ENCODE measurements at places on chromosomes 7 and 10. TPM values are rescaled to one million over a fixed set of nuclear protein-coding genes. Genes with fewer than 3 reads are reported as not detected.

GRCh38 chr7:149680331-149681025 is 92.9 kb downstream of the ZNF467 start:
- DNase-seq = no peak

DNA sequence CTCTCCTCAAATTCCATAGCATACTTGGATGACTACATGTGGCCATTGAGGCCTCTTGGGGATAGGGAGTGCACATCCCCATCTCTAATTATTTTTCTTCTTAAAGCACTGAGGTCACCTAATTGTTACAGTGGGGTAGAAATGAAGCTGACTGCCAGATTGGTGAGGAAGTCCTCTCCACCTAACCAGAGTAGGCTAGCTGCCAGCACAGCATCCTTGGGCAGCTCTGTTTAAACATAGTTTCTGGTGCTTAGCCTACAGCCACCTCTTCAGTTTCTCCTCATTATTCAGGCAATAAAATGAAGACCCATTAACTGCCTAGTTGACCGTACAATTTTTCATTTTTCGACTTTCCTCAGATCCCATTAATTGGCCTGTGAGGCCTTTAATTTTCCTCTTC is 104.6 kb downstream of the MLLT10 start:
- DNase-seq = no peak

Gene MDFIC
- total RNA-seq = 11.4 TPM

Gene EEPD1
- 7.8 TPM for total RNA-seq

DNA sequence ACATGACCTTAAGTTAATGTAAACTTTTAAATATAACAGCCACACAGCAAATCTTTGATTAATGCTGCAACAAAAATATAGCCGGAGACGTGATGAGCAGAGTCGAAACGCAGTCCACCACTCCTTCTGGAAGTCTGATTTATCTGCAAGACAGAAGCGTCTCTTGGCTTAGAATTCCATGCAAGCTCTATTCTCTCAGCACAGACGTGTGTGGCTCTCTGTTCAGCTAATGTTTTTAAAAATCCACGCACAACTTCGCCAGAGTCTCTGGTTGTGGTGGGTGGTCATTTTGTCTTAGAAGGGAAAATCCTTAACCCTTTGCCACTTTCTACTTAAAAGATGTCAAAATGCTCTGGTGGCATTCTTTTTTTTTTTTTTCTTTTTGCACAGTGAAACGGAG is 438.0 kb upstream of the MGMT start:
- no peak for DNase-seq

GRCh38 chr10:126199221-126199998 is 188.9 kb downstream of the ADAM12 start:
- DNase-seq = no peak

Gene RGS10
- 13.1 TPM for total RNA-seq

DNA sequence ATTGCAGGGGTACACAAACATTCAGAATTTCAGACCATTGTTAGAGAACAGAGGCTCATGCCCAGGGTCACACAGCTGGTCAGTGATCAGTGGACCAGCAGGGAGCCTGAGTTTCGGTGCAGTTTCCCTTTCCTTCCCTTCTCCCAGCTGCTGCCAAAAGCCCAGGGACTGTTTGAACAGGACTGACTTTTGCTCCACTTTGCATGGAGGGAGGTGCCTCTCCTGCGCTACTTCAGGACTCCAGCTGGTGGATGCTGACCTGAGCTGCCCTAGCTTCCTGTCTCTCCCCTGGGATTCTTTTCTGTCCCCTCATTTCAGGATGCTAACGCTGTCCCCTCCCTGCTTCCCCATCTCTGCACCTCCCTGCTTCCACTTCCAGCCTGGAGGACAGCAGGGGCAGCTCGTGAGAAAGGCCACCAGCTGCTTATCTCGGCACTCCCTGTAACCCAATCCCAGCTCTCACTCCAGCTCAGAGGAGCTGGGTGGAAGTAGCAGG is 14.5 kb downstream of the SH2D4B start:
- peak; percentile 50 for DNase-seq

GRCh38 chr10:29317423-29318021 is 28.7 kb downstream of the LYZL1 start:
- no peak for DNase-seq

DNA sequence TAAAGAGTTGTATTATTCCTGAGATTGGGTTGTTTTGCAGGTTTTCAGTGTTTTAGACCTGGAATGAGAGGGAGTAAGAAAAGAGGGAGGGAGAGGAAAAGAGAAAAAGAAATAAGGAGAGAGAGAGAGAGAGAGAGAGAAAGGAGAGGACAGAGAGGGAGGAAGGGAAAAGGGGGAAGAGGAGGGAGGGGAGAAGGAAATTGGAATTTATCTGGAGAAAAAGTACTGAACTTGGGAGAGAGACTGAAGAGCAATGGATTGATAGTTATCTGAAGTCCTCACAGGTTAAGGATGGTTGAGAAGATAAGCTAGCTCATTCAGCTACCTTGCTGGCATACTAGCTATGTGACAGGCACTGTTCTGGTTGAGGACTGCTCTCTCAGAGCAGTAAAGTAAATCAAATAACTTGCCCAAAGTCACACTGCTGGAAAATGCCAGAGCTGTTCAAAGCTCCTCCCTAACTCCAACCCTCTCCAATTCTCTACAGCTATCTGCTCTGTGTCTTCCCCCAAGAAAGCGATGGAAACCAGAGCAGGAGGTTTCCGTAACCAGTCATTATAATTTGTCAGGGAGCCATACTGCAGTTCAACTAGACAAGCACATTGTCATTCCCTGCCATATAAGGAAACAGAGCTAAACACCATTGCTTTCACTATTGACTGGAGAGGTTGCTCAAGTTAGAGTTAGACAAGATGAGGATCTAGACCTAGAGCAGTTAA is 10.7 kb downstream of the CALD1 start:
- no peak for DNase-seq

DNA sequence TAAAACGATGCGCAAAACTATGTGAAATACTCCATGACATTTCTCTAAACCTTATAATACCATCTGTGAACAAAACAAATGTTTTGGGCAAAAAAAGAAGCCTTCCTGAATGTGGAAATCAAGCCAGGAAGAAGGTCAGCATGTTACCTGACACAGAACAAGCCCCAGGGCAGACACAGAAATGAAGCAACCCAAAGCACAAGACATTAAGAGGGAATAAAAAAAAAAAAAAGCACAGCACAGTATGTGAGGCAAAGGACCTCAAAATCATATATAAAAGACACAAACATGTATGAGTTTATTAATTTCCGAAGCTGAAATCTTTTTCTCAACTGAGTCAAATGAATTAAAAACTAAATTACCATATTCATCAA is 161.8 kb downstream of the SKIDA1 start:
- DNase-seq = no peak

DNA sequence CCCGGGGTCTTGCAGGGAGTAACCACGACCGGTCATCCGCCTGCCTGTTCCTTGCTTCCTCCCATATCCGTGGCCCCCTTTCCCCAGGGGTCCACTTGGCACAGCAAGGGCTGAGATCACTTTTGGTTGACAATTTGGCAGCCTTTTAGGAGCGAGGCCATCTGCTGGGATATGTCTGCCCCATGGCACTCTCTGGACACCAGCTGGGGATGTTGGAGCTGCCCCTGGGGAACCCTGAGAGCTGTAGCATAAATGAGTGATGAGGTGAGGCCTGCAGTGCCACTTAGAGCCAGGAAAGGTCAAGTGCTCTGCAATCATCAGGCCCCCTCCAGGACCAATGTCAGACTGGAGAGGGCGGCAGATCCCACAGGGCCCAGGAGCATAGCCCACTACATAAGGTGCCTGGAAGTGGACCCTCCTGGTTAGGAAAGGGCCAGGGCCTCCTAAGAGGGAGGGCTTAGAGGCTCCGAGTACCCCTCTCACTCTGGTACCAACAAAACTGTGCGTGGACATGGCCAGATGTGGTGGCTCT is 92.1 kb downstream of the HIP1 start:
- DNase-seq = no peak

DNA sequence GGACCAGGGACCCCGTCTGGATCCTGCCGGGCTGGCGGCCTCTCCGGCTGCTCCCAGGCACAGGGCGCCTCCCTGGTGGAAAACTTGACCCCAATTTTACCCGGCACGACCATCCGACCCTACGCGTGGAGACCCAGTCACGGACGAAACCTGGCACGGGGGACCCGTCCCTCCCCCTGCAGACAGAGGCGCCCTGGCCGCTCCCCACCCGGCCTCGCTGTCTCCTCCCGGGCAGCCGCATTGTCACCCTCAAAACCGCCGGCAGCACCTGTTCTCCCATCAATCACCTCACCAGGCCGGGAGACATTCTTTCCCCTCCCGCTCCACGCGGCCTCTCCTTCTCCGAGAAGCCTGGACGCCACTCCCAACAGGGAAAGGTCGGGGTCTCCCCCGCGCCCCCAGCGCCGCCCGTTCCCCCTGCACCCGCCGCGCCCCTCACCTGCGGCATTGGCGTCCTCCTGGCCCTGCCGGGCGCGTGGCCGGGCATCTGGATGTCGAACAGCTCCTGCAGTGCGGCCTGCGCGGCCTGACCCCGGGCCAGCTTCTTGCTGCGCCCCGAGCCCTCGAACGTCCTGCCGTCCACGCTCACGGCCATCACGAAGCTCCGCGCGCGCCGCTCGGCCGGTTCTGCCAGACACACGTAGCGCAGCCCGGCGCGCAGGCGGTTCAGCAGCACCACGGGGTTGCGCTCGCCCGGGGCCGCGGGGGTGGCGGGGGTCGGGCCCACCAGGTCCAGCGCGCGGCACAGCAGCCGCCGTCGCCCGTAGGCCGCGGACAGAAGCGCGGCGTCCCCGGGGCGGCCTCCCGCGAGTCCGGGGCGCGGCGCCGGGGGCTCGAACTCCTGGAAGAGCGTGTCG is 306.6 kb downstream of the WDR37 start:
- DNase-seq = no peak

Gene PRPS1L1
- total RNA-seq = not detected

DNA sequence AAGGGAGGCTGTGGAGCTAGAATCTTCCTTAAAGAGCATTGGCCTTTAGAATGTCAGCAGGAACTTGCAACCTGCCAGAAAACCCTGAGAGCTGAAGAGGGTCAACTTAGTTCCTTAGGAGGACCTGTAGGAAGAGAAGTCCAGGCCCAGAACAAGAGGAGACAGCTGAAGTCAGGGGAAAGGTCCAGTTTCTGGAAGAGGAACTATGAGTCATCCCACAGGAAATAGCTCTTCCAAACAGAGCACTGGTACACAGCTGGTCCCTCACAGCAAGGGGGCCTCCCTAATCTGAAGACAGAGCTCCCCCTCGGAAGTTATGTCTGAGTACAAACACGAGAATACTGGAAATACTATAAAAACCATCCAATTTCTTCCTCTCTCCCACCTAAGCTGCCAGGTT is 98.9 kb downstream of the HERPUD2 start:
- no peak for DNase-seq

Gene IFIT1B
- total RNA-seq = not detected

GRCh38 chr7:47452715-47453092 is 129.2 kb downstream of the TNS3 start:
- no peak for DNase-seq

Gene PHYHIPL
- 0.48 TPM for total RNA-seq

DNA sequence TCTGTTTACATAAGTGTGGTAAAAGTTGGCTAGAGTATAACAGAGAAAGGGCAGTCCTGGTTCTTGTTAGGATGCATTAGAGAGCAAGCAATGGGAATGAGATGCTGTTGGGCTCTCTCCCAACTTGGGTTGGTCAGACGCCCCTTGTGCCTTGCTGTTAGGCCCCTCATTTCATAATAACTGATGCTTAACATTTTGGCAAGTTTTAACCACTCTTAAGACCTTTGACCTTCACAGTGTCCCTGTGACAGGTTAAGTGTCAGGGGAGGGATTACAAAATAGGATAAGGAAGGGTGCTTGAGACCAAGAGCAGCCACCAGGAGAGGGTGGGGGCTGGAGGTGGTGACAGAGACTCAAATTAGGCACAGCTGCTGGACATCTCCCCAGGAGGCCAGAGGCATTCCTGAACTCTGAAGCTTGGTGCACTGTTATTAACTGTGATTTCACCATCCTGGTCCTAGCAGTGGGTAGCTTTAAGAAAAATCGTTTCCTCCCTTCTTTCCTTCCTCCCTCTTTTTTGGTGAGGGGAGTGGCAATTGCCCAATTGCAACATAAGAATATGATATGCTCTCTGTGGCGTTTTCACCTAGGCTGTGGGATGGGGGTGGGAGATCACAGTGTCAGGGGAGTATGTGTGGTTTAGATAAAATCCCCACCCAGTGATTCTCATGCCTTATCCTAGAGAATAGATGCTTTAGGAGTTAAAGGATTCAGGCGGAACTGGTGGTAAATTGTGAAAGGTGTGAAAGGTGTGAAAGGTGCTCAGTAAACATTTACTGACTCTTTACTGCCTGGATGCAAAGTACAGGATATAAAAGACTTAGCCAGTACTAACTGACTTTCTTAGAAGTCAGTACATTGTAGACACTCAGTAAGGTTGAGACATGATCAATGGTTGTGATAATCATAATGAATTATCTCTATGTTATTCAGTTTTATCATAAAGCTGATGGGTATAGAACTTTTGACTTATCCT is 270.5 kb downstream of the BICC1 start:
- no peak for DNase-seq

DNA sequence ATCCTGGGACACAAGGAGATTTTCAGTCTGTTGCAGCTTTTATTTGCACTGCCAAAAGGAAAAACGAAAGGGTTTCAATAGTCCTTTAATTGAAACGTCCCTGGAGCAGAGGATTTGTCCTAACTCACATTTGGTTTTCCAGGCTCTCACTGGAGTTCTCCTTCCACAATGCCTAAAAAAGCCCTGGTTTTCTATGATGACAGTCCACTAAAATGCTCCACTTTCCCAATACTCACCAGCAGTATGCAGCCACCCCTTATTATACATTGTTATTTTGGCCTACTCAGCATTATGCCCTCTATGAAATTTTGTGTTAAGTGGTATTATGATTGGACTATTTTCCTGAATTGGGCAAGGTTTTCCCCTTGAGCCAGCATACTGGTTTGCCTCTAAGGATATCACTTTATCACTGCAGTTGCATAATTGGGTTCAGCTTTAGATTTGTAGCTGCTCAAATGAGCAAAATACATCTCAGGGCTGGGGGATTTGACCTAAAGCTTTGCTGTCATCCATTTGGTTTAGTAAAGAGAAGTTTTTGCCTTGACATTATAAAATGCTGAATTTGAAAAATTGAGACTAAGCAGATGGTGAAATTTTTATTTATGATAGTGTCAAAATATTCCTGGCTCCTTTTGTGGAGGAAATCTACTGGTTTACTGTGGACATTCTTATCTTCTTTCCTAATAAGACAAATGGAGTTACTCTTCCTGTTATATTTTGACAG is 239.2 kb downstream of the RNLS start:
- DNase-seq = no peak

- DNase-seq = no peak
Observed at GRCh38 chr7:43649755-43650274, 66.9 kb downstream of the STK17A start.

- DNase-seq = no peak
Observed at GRCh38 chr7:107581387-107582013, 1.5 kb downstream of the BCAP29 start.

DNA sequence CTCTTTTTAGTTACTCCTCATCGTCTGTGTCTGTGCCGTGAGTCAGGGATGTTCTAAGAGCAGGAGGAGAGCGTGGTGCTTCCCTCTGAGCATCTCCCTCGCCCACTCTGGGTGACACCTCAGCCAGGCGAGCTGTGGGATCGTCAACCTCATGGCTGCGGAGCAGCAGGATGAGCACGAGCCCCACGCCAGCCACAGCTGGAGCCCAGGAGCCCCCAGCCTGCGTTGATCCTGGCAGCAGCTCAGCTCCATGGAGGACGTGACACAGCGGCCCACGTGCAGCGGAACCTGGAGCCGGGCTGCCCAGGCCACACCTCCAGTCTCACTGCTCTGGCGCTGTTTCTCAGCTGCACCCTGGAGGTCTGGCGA is 512.0 kb downstream of the PTPRN2 start:
- DNase-seq = no peak

Gene HABP2
- total RNA-seq = not detected
